T-helper 1 cell treated with Interleukin-12 subunit alpha and Interleukin-12 subunit beta and Interleukin-4 antibody, amounts not matched to agents 30 ng/mL and 1 ng/mL, for 36 hours (primary cell): ENCODE measurements at places on chromosomes 2 and 18. TPM values are rescaled to one million over a fixed set of nuclear protein-coding genes. Genes with fewer than 3 reads are reported as not detected.

Gene ITGA6
- total RNA-seq, result 33.1 and 36.5 TPM in 2 replicates

Gene DNAH6
- 0.39 and 0.81 TPM in 2 replicates for total RNA-seq

Gene TMEM237
- 14.7 and 17.0 TPM in 2 replicates for total RNA-seq

Gene EPB41L5
- total RNA-seq, result 1.8 and 2.1 TPM in 2 replicates

Gene MALT1
- 46.2 and 49.8 TPM in 2 replicates for total RNA-seq

Gene PKP4
- 23.2 and 25.2 TPM in 2 replicates for total RNA-seq

Gene PER2
- total RNA-seq, result 10.6 and 10.7 TPM in 2 replicates

Gene GALNT3
- 15.4 and 17.5 TPM in 2 replicates for total RNA-seq

Gene ILKAP
- 70.2 and 74.8 TPM in 2 replicates for total RNA-seq

Gene TYW5
- total RNA-seq, result 11.6 and 13.4 TPM in 2 replicates

Gene TDRD15
- total RNA-seq, result not detected in 2 replicates
